Stimulated activated CD4-positive, alpha-beta T cell treated with anti-CD3 and anti-CD28 coated beads, Interleukin-1b, Interleukin-23, amount 100 ng/mL, for 24 hours (primary cell): ENCODE measurements at places on chromosomes 6 and 20.

DNA sequence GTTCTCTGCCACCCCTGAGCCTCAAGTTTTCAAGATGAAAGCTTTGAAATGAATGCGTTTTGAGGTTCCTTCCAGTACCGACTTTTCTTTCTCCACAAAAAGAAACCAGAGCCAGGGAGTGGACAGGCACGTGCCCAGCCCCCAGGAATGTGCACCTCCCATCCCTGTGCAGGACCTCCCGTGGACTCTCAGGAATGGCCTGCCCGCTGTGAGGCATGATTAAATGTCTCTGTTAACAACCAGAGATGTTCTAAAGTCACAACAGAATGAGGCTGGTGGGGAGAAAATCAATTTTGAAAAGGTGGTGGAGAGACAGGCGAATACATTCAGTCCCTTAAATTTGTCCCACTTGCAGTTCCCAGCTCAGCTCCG, 1.5 kb downstream of the TGM3 start:
- DNase-seq: no peak

GRCh38 chr6:87687296-87687695, 14.7 kb downstream of the AKIRIN2 start:
- DNase-seq: no peak

- DNase-seq: no peak
Measured at GRCh38 chr20:22949331-22950109, 85.6 kb upstream of the SSTR4 start.

DNA sequence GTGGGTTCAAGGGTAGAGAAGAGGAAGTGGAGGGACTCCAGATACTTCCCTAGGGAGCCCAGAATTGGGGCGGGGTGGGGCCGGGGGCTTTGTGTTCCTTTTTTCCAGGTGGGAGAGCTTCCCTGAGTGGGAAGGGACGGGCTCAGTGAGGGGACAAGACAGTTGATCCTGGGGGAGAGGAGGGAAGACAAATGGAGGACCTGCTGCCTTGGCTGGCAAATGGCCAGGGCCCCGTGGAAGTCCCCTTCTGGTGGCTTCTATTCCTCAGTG, 2.6 kb downstream of the CTSZ start:
- no peak for DNase-seq

GRCh38 chr20:33554914-33555420, 65.1 kb downstream of the CBFA2T2 start:
- DNase-seq: no peak

DNA sequence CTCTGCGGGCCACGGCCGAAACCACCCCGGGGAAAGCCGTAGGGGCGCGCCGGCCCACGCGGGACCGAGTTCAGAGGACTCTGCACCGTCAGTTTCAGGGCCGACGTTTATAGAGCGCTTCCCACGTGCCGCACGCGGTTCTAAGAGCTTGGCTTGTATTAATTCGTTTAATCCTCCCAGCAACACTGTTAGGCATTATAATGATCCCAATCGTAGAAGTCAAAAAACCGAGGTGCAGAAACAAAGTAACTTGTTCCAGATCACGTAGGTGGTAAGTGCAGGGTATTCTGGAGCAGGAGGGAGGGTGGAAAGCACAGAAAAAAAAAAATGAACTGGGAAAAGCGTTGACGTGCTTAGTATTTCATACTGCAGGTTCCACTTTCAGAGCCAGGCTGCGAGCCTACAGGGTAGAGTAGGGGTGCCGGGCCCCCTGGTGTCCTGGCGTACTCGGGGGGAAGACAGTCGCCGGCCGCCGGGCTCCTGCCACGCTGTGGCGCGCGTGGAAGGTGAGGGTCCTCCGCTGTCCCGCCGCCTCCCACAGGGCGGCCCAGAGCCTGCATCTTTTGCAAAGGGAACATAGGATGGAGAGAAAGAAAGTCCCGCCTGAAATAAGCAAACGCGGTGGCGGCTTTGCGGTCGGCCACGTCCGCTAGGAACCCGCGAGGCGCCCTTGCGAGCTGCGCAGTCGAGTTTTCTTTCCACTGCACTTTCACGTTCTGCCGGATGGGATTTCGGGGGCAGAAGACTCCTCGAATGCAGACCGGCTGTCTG, 10.2 kb upstream of the FOXF2 start:
- DNase-seq: no peak

GRCh38 chr20:21183722-21184121, 57.8 kb downstream of the KIZ start:
- no peak for DNase-seq

DNA sequence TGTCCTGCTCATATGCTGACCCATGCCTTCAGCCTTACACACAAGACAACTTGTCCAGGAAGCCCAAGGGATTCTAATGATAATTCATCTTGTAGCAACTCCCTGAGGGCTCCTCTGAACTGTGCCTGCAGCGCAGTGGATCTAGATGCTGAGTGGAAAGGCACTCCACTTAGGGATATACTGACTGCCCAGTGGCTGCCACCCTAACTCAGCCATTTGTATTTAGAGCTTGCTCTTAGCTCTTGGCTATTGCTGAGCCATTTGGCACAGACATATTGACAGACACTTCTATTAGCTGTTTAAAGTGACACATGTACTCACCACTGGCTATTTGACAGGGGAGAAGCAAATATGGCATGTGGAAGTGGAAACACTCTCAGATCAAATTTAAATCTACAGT, 278.3 kb upstream of the SGK1 start:
- DNase-seq: no peak

DNA sequence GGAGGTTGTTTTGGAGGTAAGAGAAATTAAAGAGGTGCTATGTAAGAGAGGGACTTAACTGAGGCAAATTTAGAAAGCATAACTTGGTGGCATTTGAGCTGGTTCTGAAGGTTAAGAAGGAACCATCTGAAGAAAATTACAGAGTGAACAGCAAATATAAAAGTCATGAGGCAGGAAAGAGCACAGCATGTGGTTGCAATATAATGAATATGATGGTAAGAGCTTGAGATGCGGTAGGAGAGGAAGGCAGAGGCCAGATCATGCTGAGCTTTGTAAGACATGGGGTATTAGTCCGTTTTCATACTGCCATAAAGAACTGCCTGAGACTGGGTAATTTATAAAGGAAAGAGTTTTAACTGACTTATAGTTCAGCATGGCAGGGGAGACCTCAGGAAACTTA, 279.1 kb downstream of the UTRN start:
- no peak for DNase-seq

- DNase-seq: no peak
Measured at GRCh38 chr20:48060841-48061720, 275.8 kb upstream of the SULF2 start.

GRCh38 chr20:760751-761417, 7.4 kb downstream of the SLC52A3 start:
- peak; percentile 30 for DNase-seq

DNA sequence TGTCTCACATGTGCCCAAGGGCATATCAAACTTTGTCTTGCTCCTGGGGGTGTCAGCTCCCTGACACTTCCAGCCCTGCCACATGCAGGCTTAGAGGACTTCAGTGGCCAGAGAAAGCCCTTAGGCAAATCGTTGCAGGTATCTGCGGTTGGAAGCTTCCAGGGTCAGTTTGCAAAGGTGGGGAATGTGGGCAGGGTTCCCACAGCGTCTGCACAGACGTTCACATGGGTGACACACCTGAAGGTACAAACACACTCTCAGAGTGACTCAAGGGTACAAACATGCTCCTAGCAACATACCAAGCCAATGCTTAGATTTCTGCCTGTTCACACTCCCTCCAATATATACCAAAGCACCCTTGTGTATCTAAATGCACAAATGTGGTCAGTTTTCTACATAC, 30.0 kb downstream of the VSTM2L start:
- DNase-seq: no peak

- no peak for DNase-seq
Measured at GRCh38 chr6:156582509-156582992, 194.6 kb upstream of the ARID1B start.

DNA sequence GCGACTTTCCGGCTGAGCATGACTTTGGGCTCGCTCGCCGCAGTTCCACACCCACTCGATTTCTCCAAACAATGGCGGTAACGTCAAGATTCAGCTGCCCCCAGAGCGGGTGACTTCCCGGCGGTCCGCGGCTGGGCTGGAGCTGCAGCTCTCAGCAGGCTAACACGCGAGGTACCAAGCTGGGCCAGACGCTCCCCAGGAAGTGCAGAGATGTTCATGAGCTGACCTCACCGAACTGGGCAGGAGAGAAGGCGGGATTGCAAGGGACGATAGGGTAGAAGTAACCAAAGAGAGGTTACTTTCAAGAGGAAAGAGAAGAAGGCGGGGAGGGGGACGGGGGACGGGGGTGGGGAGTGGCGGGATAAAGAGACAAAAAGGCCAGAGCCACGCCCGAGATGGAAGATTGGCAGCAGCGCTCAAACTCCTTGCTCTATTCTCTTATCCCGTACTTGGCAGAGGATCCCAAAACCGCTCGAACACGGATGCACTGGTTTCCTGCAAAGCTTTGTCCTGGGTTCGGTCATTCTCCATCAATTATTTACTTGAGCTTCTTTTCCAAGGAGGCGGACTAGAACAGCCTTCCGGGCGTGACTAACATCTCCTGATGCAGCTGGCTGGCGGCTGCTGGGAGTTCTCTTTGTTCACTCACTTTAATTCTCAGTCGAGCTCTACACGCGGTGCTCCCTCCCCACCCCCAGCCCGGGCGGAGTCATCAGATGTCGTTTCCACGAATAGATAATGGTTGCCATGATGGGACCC, at the start of gene MTCL3:
TSS of gene MTCL3 (minus strand) at position 626 of the 759 bp plus-strand sequence.
- DNase-seq: peak; percentile 10

GRCh38 chr6:169905041-169905807, 153.8 kb downstream of the ERMARD start:
- no peak for DNase-seq

- no peak for DNase-seq
Measured at GRCh38 chr20:49529470-49529869, 38.5 kb downstream of the PTGIS start.

DNA sequence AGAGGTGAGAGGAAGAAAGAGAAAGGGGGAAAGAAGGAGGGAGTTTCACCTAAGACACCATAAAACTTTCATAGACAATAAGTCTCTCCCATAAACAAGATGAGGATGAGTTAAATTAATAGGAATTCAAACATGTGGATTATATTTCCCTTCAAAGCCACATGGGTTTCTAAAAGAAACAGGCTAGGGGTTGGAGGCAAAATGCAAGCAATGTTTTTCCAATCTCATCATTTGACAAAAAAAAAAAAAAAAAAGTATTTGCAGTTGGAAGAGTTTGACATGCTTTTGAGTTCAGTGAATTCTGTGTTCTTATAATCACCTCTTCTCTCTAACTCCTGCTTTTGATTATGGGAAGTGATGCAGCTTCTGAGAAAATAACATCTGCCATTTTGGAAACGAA, 286.5 kb upstream of the PRND start:
- no peak for DNase-seq

- no peak for DNase-seq
Measured at GRCh38 chr6:12927746-12928145, 211.2 kb downstream of the PHACTR1 start.

GRCh38 chr20:45366631-45367030, 3.7 kb downstream of the SYS1 start:
- DNase-seq: no peak

- no peak for DNase-seq
Measured at GRCh38 chr6:138250053-138250452, 31.8 kb upstream of the PBOV1 start.

GRCh38 chr6:31660381-31661261, at the start of gene C6orf47:
TSS of gene C6orf47 (minus strand) at chr6:31660778. CDS start at chr6:31659947, 831 bp downstream.
- DNase-seq: peak; percentile 44

DNA sequence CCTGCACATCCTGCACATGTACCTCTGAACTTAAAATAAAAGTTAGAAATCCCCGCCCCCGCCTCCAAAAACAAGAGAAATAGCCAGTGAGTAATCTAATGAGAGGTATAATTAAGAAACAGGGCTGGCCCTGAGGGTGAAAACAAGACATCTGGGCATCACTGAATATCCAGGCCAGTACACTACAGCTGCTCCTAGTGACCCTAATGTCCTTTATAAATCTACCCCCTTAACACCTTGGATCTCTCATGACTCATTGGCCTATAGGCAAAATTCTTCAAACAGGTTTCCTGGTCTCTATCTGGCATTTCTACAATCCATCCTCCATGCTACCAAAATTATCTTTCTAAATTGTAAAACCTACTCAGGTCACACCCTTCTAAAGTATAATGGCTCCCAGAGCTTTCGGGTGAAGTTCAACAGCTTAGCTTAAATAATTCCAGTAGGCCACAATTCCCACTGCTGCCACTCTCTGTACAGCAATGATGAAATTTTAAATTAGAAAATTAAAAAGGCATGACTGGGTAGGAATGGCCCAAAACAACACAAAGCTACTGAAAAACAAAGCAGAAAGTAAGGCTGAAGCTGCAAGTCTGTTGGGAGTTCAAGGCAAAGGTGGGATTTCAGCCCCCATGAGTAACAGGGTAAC, 260.9 kb downstream of the GMDS start:
- no peak for DNase-seq

DNA sequence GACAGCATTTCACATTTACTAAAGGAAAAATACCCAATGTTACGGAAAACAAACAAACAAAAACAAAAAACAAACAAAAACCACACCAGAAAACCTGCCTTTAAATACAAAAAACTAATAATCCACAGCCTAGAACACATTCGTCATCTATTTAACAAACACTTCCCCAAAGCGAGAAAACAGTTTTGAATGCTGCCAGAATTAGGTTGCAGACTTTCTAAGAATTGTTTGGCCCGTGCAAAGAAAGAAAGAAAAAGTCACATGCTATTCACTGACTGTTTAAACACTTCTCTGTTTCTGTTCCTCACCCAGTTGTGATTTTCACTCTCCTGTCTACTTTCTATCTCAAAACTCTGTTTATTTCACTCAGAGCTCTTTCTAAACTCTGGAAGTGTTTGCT, 52.5 kb downstream of the BCAS1 start:
- DNase-seq: no peak

- DNase-seq: no peak
Measured at GRCh38 chr20:33566781-33567603, 77.1 kb downstream of the CBFA2T2 start.

GRCh38 chr6:151409260-151409659, 17.9 kb upstream of the ZBTB2 start:
- DNase-seq: no peak

GRCh38 chr6:121297694-121298093, 36.6 kb downstream of the TBC1D32 start:
- no peak for DNase-seq
